CD4-positive, alpha-beta T cell treated with Interleukin-10 for 1 hour (primary cell): ENCODE measurements at places on chromosomes 1 and 21.

- DNase-seq = no peak
Observed at GRCh38 chr1:167862432-167863076, 51.4 kb downstream of the ADCY10 start.

DNA sequence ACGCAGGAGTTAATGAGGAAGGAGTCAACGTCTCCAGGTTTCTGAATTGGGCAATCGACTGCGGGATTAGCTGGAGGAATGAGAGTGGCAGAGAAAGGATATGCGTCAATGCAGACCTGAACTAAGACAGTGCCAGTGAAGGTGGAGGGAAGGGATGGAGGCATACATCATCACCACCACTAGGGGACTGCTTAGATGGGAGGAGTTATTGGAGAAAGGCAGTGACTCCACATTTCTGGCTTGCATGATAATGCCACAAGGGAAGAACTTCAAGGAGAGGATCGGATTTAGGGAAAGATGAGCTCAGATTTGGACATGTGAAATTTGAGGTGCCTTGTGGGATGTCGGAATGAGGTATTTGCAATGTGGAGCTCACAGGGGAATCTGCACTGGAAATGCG lies 17.5 kb downstream of the VASH2 start:
- no peak for DNase-seq

DNA sequence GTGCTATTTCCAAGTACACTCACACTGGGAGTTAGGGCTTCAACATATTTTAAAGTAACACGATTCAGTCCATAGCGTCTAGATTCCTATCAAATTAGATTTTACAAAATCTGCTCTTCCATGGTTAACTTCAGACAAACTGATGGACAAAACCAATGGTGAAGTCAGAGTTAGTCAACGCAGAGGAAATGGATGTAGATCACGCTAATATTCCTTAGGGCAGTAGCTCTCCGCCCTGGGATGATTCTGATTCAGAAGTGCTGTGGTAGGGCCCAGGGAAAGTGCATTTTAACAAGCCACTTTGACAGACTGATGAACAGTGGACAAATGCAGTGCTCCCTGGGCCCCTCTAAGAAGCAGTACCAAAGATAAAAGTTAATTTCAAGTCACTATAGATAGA lies 83.2 kb downstream of the HIVEP3 start:
- DNase-seq = no peak

DNA sequence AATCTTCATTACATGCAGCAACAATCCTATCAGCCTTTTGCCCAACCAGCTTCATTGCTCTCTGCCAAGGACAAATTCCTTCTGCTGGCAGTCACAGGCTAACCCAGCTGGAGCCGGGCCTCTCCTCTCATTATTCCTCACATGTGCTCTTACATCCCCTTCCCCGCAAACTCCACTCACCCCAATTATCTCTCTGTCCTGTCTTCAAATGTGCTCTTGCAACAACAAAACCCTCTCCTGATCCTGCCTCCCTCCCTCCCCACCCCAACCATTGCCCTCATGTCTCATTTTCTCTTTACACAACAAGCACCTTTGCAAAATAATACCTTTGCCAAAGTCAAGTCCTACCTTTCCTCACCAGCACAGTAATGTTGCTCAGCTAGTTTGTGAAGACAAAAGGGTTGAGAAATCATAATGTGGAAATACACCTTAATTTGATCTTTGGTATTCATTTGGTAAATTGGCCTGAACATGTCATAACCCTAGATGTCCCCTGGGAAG lies 36.0 kb upstream of the DHCR24 start:
- no peak for DNase-seq

- DNase-seq = no peak
Observed at GRCh38 chr1:246020211-246020954, 486.7 kb downstream of the SMYD3 start.
